ENCODE measurements at places on chromosomes 2 and 18. TPM values are rescaled to one million over a fixed set of nuclear protein-coding genes. Genes with fewer than 3 reads are reported as not detected.

- peak; percentile 48 for DNase-seq
Observed at GRCh38 chr2:160993654-160994061, 166.6 kb upstream of the TANK start.

GRCh38 chr2:105856581-105856980 is 111.9 kb downstream of the NCK2 start:
- DNase-seq = no peak

DNA sequence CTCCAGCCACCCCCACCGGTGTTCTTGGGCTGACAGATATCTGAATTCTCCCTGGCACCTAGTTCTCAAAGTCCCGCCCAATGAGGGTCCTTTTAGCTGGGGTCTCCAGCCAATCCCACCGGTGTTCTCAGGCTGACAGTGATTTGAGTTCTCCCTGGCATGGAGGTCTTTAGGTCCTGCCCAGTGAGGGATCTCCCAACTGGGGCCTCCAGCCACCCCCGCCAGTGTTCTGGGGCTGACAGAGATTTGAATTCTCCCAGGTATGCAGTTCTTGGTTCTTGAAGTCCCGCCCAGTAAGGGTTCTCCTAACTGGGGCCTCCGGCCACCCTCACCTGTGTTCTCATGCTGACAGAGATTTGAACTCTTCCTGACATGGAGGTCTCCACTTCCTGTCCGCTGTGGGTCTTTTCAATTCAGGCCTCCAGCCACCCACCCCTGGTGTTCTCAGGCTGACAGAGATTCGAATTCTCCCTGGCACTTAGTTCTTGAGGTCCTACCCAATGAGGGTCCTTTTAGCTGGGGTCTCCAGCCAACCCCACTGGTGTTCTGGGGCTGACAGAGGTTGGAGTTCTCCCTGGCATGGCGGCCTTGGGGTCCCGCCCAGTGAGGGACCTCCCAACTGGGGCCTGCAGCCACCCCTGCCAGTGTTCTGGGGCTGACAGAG is 154.6 kb downstream of the ANKRD36 start:
- DNase-seq = no peak

DNA sequence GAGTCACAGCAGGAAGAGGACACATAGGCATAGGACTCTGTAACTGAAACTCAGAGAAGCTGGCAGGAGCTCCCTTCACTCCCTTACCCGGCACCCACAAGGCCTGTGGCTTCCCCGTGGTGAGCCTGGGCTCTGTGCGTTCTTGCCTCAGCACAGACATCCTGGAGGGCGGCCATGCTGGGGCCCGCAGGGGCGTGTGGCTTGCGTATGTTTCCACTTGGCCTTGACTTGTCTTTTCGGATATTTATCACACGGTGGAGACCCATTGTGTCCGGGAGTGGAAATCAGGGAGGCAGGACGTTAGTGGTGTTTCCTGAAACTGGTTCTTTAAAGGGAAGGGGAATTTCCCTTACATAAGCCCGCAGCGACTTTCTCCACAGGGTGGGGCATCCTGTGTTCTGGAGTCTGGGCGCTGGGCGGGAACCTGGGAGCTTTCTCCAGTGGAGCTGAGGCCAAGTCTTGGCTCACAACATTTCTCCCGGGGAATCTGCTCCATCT is 49.9 kb upstream of the EML6 start:
- DNase-seq = no peak

DNA sequence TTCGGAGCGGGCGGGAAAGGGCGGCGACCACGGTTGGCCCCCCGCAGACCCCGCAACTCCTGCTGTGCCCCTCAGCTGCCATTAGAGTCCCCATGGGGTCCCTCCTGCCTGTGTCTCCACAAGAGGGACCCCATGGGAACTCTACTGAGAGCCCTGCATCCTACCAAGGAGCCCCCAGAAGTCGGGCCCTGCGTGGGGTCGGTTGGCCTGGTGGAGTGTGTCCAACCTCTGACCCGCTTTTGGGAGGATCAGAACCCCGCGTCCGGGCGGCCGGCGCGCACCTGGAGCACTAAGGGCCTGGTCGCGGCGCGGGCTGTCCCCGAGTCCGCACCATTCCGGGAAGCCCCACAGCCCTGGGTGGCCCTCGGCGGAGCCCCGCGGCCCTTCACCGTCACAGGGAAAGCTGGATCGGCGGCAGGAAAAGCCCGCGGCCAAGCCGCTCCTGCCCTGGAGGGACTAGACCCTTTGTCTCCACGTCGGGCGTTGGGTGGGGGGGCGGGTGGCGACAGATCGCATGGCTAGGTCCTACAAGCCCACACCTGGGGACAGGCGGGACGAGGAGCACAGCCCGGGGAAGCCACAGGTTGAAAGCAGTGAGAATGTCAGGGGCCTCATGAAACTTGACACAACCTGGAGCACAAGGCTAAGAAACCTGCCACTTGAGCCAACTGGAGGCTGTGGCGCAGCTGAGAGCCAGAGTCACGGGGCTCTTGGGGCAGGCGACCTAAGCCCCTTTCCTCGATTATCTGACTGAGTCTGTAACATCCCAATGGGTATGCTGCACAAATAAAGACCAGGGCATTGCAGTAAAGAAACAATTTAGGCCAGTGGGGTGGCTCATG is 11.2 kb upstream of the CXXC1 start:
- no peak for DNase-seq

- no peak for DNase-seq
Observed at GRCh38 chr18:32393407-32393806, 77.3 kb downstream of the GAREM1 start.

DNA sequence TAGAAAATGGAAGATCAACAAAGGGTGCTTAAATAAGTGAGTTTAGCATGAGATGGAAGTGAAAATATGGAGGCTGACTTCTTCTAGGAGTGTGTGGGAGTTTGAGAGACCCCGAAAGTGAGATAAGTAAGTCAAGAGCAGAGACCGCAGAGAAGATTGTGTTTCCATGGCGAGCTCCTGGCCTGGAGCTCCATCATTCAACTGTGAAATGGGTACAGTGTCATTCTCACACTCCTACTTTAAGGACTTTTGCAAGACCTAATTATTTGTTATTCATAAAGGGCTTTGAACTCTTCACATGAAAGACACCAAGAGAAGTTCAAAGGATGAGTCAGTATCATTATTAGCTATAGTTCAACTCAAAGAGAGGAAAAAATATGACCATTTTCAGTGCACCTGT is 134.2 kb upstream of the PIK3C3 start:
- no peak for DNase-seq

GRCh38 chr2:20916604-20917286 is 93.8 kb upstream of the LDAH start:
- DNase-seq = peak; percentile 55

GRCh38 chr2:201402651-201403562 is 45.8 kb upstream of the FLACC1 start:
- DNase-seq = peak; percentile 46

- DNase-seq = no peak
Observed at GRCh38 chr2:15932394-15933183, 7.8 kb upstream of the MYCN start.

DNA sequence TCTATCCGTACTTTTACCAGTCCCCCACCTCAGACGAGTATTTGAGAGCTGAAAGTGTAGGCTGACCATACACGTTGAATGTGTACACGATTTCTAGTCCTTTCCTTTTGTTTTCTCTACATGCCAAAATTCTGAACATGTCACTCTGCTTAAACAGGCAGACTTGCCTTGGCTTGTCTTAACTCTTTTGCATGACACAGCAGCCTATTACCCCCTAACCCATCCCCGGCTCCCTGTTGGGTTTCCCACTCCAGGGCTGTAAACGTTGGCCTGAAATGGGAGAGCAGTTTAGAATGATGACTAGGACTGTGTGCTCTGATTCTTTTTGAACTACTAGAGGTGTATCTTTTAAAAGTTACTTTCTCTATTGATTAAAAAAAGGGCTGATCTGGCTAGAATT is 19.1 kb downstream of the MTCL1 start:
- no peak for DNase-seq

DNA sequence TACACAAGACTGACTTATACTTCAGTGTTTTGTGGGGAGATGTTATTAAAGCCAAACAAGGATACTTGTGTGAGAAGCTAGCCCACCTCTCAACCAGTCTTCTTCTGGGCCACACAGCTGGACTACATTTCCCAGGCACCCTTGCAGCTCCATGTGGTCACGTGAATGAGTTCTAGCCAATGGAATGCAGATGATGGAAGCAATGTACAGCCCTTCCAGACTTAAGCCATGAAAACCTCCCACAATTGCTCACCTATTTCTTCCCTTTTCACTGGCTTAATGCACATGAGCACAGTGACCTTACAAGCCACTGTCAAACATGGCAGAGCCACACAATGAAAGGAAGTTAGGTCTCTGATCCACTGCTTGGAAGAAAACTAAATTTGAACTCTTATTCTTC is 20.4 kb upstream of the FEZ2 start:
- DNase-seq = peak; percentile 77

DNA sequence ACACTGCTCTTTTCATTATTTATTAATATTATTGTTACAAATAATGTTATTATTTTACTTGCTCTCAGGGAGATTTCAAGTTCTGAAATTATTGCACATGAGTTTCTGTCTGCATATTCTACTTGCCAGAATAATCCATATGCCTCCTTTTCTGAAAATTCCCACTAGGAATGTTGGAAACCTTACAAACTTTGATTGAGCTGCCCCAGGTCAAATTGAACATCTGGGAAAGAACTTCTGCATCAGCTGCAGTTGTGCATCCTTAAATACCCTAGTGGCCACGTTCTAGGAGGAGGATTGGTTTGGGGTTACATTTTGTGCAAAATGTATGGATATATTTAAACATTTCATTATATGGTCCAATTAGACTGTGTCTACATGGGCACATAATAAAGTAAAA is 1302.7 kb upstream of the PIK3C3 start:
- no peak for DNase-seq

STPG4 gene
- 0.20 TPM for total RNA-seq

SPP2 gene
- not detected for total RNA-seq

DNAJC10 gene
- total RNA-seq = 202 TPM

IL1RN gene
- 1.6 TPM for total RNA-seq

CPLX4 gene
- total RNA-seq = not detected

MYOM1 gene
- 0.99 TPM for total RNA-seq

KIF5C gene
- total RNA-seq = 2.1 TPM

ABCA12 gene
- 11.4 TPM for total RNA-seq

CHRNG gene
- not detected for total RNA-seq

PROM2 gene
- total RNA-seq = 38.0 TPM

Measured in renal cortical epithelial cell (primary cell).